HFFc6 (cell line): ENCODE measurements at places on chromosomes 3 and 15. TPM values are rescaled to one million over a fixed set of nuclear protein-coding genes. Genes with fewer than 3 reads are reported as not detected.

Gene CLRN1
- not detected in 2 replicates for total RNA-seq

DNA sequence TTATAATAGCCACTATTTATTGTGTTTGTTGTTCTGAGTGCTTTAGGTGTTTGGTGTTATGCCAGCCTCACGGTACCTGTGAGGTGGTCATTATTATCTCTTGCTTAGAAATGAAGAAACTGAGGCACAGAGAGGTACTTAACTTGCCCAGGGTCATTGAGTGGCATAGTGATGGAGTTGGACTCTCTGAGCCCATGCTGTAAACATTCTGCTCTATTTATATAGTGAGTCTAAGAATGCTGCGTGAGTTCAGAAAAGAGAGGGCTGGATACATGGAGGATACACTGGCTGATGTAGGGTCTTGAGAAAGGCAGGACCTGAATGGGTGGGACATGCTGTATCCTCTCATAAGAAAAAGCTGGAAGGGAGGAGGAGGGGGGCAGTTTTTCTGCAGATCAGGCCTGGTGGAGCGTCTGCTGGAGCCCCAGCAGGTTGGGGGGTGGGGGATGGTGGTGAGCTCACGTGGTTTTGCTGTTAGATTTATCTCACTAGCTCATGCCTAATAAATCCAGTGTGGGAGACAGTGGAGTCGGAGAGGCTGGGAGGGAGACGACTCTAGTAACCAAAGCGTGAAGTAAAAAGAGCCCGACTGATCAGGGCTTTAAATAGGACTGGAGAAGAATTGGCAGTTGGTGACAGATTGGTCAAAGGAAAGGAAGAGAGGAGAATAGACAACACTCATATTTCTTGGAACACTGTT is 16.0 kb downstream of the MED12L start:
- H3K27me3 ChIP-seq: peaks cover 26% of the 10 kb centered on the region
- H3K4me1 ChIP-seq: no peaks in the 10 kb centered on the region
- no peaks in the 10 kb centered on the region for H3K36me3 ChIP-seq
- no peak overlapping the region for H3K4me3 ChIP-seq
- DNase-seq: no peak

DNA sequence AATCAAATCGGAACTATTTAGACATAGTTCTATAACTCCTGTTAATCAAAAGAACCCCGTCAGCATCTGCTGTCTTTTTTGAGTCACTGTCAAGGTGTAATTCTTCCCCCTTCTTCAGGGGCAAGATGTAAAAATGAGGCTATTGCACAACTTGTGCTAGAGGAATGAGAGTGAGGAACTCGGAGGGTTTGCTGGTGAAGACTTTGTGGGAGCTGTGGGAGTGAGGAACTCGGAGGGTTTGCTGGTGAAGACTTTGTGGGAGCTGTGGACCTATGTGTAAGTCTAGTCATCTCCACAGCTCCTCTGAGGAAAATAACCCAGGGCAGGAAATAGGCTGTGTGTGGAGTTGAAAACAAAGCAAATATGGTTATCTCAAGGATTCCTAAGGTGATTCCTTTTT is 2.5 kb upstream of the CERS3 start:
- no peaks in the 10 kb centered on the region for H3K36me3 ChIP-seq
- H3K4me1 ChIP-seq: no peaks in the 10 kb centered on the region
- no peak overlapping the region for H3K27ac ChIP-seq
- peaks cover 4% of the 10 kb centered on the region for H3K27me3 ChIP-seq
- no peak overlapping the region for H3K4me3 ChIP-seq

Gene VPS13C
- total RNA-seq: 21.5 and 26.0 TPM in 2 replicates

Gene IL5RA
- not detected in 3 replicates for total RNA-seq

GRCh38 chr3:66795365-66795764 is 202.7 kb upstream of the KBTBD8 start:
- H3K27ac ChIP-seq: peak overlapping the region; percentile 52; the same call in 1 of the 2 replicates
- H3K36me3 ChIP-seq: no peaks in the 10 kb centered on the region
- no peak overlapping the region; the same call in 1 of the 2 replicates for H3K4me3 ChIP-seq
- H3K4me1 ChIP-seq: no peaks in the 10 kb centered on the region; the same call in 1 of the 2 replicates
- DNase-seq: no peak
- H3K27me3 ChIP-seq: peaks cover 4% of the 10 kb centered on the region

DNA sequence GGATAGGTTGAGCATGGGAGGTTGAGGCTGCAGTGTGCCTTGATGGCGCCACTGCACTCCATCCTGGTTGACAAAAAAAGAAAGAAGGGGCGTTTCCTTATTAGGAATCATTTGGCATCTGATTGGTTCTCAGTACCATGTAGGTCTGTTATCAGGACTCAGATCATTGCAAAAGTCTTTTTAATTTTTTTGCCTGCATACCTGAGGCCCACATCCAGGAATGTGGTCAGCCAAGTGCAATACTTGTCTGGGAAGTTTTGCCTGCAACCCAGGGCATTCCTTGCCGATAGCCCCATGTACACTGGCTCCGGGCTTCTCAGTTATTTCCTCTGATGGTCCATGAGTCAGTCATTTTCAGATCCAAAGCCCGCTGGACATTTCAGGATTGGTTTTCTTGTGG is 50.1 kb upstream of the CRTC3 start:
- H3K4me3 ChIP-seq: no peak overlapping the region
- peak overlapping the region; percentile 57; the same call in 1 of the 2 replicates for H3K27ac ChIP-seq
- peaks cover 48% of the 10 kb centered on the region for H3K36me3 ChIP-seq

Gene NCKIPSD
- 20.8 to 23.4 TPM (median 22.9 TPM) in 3 replicates for total RNA-seq

- no peak overlapping the region for H3K27ac ChIP-seq
- DNase-seq: peak; percentile 52
- no peaks in the 10 kb centered on the region; the same call in 1 of the 2 replicates for H3K27me3 ChIP-seq
- peaks cover 22% of the 10 kb centered on the region; the same call in 1 of the 2 replicates for H3K36me3 ChIP-seq
These were observed 53.7 kb downstream of the NMD3 start for GRCh38 chr3:161274691-161275298.

Gene SMCO1
- total RNA-seq: not detected in 3 replicates

Gene SLC6A1
- not detected in 3 replicates for total RNA-seq

GRCh38 chr3:19652336-19652735 is 281.7 kb downstream of the EFHB start:
- H3K27ac ChIP-seq: no peak overlapping the region
- no peaks in the 10 kb centered on the region for H3K4me1 ChIP-seq
- H3K4me3 ChIP-seq: no peak overlapping the region
- peaks cover 7% of the 10 kb centered on the region; the same call in 1 of the 2 replicates for H3K36me3 ChIP-seq
- peaks cover 2% of the 10 kb centered on the region; the same call in 1 of the 2 replicates for H3K27me3 ChIP-seq

DNA sequence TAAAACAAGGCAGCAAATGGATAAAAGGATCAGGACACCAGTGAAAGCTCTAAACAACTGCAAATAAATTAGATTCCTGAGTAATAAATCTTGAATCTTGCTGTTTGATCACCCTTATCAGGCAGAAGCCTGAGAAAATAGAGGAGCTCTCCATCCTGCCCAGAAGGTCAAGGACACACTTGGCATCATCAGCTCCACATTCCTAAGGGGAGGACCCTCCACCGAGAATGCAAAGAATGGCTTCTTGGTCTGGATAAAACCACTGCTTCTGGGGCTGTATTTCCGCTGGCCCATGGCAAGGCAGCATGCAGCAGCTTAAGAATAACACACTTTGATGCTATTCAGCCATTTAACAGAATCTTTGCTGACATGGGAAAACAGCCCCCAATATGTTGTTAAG is 108.9 kb upstream of the TSC22D2 start:
- DNase-seq: no peak
- H3K27ac ChIP-seq: no peak overlapping the region
- H3K4me1 ChIP-seq: peaks cover 90% of the 10 kb centered on the region
- no peak overlapping the region for H3K4me3 ChIP-seq
- no peaks in the 10 kb centered on the region for H3K27me3 ChIP-seq

Gene PLA2G4E
- not detected in 3 replicates for total RNA-seq

DNA sequence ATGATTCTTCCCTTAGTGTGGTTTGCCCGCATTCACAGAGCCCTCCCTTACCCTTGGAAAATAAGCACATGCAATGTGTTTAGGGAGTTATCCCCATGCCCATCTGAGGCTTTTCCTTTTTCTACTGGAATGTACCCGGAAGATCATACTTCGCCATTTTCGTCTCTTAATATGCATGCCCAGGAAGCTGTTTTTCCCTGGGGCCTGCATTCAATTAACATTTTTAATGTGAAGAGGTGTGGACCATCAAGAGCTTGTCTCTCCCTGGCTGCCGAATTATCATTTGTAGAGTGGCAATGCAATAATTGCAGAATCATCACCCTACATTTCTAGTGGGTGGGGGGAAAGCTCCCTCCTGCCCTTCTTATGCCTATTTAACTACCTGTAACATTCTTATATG is 976.3 kb downstream of the DIPK2A start:
- no peaks in the 10 kb centered on the region for H3K27me3 ChIP-seq
- no peaks in the 10 kb centered on the region for H3K36me3 ChIP-seq
- H3K4me1 ChIP-seq: no peaks in the 10 kb centered on the region
- no peak overlapping the region for H3K4me3 ChIP-seq

- DNase-seq: no peak
- H3K27me3 ChIP-seq: peaks cover 1% of the 10 kb centered on the region
- H3K27ac ChIP-seq: peak overlapping the region; percentile 93
- peaks cover 53% of the 10 kb centered on the region for H3K4me1 ChIP-seq
- H3K36me3 ChIP-seq: peaks cover 11% of the 10 kb centered on the region
These were observed 785 bp downstream of the MFSD1 start for GRCh38 chr3:158802409-158803268.

Gene SCAMP5
- 7.0 to 12.1 TPM (median 10.3 TPM) in 3 replicates for total RNA-seq

- H3K27me3 ChIP-seq: peaks cover 13% of the 10 kb centered on the region
- H3K4me1 ChIP-seq: no peaks in the 10 kb centered on the region
- no peak for DNase-seq
These were observed 12.3 kb downstream of the SPTBN5 start for GRCh38 chr15:41881550-41881919.

- peaks cover 12% of the 10 kb centered on the region for H3K4me1 ChIP-seq
- peak; percentile 56 for DNase-seq
- H3K27ac ChIP-seq: peak overlapping the region; percentile 34
- no peak overlapping the region for H3K4me3 ChIP-seq
- peaks cover 4% of the 10 kb centered on the region; the same call in 1 of the 2 replicates for H3K36me3 ChIP-seq
- no peaks in the 10 kb centered on the region for H3K27me3 ChIP-seq
These were observed 20.9 kb downstream of the RAD54L2 start for GRCh38 chr3:51559411-51559888.

DNA sequence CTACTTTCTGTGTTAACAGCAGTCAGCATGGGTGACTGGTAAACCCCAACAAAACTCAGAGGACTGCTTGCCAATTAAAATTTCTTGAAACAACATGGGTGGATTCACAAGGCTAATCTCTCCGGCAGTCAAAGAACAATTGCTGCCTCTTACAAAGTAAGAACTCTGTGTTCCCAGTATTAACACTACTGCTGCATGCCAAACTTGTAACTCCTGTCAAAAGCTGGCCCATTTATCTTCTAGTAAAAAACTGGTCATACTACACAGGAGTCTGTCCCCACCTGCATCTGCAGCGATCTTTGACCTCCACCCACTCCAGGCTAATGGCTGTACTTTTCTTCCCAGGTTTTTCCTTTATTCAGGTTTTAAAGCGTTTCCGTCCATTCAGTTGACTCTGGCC is 8.7 kb upstream of the ZNF589 start:
- peaks cover 7% of the 10 kb centered on the region; the same call in 1 of the 2 replicates for H3K27me3 ChIP-seq
- no peak for DNase-seq
- peaks cover 20% of the 10 kb centered on the region for H3K4me1 ChIP-seq
- H3K4me3 ChIP-seq: no peak overlapping the region; the same call in 1 of the 2 replicates
- no peaks in the 10 kb centered on the region for H3K36me3 ChIP-seq
- no peak overlapping the region for H3K27ac ChIP-seq

- H3K27ac ChIP-seq: no peak overlapping the region
- H3K27me3 ChIP-seq: no peaks in the 10 kb centered on the region; the same call in 1 of the 2 replicates
- DNase-seq: no peak
- H3K4me3 ChIP-seq: no peak overlapping the region
- no peaks in the 10 kb centered on the region for H3K4me1 ChIP-seq
These were observed 74.8 kb upstream of the P2RY1 start for GRCh38 chr3:152760024-152760563.

Gene TRPM7
- 21.8 to 24.5 TPM (median 23.7 TPM) in 3 replicates for total RNA-seq

Gene ZNF501
- 1.0 to 1.5 TPM (median 1.3 TPM) in 3 replicates for total RNA-seq

- H3K4me3 ChIP-seq: no peak overlapping the region
- DNase-seq: peak; percentile 36
- H3K36me3 ChIP-seq: peaks cover 18% of the 10 kb centered on the region
- no peaks in the 10 kb centered on the region for H3K27me3 ChIP-seq
- H3K27ac ChIP-seq: peak overlapping the region; percentile 41; the same call in 1 of the 2 replicates
These were observed 33.7 kb downstream of the ARMC8 start for GRCh38 chr3:138220788-138221187.

GRCh38 chr3:187799942-187800641 is 54.8 kb upstream of the BCL6 start:
- no peak for DNase-seq
- H3K4me3 ChIP-seq: no peak overlapping the region
- peaks cover 2% of the 10 kb centered on the region for H3K27me3 ChIP-seq
- H3K4me1 ChIP-seq: no peaks in the 10 kb centered on the region

Gene NR1I2
- total RNA-seq: not detected in 3 replicates

Gene C3orf22
- not detected in 3 replicates for total RNA-seq

GRCh38 chr15:69525543-69525942 is 72.9 kb downstream of the RPLP1 start:
- H3K27ac ChIP-seq: no peak overlapping the region
- no peak overlapping the region for H3K4me3 ChIP-seq
- H3K4me1 ChIP-seq: no peaks in the 10 kb centered on the region

DNA sequence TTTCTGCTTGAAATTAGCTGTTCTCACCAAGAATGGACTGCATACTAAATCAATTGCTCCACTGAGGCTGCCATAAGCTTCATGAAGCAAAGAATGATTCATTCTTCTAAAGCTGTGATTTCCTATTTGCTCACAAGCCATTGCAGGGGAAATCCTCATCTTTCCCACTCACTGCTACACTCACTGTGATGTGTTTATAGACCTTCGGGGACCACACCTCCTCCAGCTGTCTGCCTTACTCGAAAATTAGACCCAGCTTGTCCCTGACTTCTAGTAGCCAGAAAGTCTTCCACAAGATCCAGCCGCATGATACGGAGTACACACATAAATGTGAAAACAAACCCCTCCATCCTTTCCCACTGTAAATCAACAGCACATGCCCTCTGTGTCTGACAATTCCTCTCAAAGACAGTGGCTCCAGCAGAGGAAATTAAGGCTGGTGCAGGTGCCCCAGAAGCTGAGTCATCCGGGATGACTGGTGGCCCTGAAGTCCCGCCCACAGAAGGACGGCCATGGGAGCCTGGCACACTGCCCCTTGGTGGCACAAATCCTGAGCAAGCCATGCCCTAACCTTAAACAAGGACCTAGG is 172.0 kb downstream of the STT3B start:
- peak overlapping the region; percentile 32 for H3K27ac ChIP-seq
- peaks cover 2% of the 10 kb centered on the region; the same call in 1 of the 2 replicates for H3K27me3 ChIP-seq
- peak overlapping the region; percentile 18 for H3K4me3 ChIP-seq
- peak; percentile 43 for DNase-seq
- H3K36me3 ChIP-seq: no peaks in the 10 kb centered on the region
- peaks cover 21% of the 10 kb centered on the region for H3K4me1 ChIP-seq

DNA sequence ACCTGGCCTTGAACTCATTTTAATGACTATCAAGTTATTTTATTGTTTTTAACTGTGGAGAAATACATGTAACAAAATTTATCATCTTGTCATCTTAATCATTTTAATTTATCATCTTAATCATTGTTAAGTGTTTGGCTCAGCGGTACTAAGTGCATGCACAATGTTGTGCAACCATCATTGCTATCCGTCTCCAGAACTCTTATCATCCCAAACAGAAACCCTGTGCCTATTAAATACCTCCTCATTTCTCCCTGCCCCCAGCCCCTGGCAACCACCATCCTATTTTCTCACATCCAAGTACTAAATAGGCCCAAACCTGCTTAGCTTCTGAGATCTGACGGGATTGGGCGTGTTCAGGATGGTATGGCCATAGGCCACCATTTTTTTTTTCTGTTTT is 51.5 kb upstream of the UBP1 start:
- H3K4me3 ChIP-seq: no peak overlapping the region
- no peaks in the 10 kb centered on the region for H3K4me1 ChIP-seq
- no peaks in the 10 kb centered on the region for H3K36me3 ChIP-seq
- H3K27me3 ChIP-seq: no peaks in the 10 kb centered on the region; the same call in 1 of the 2 replicates
- no peak for DNase-seq

Gene CACNA2D3
- total RNA-seq: 0.24 to 0.48 TPM in 2 of 3 replicates, not detected in the other

- H3K36me3 ChIP-seq: peaks cover 5% of the 10 kb centered on the region
- H3K4me3 ChIP-seq: no peak overlapping the region
- no peaks in the 10 kb centered on the region; the same call in 1 of the 2 replicates for H3K27me3 ChIP-seq
- H3K4me1 ChIP-seq: peaks cover 14% of the 10 kb centered on the region
- DNase-seq: no peak
These were observed 13.1 kb downstream of the MME start for GRCh38 chr3:155093261-155093660.

Gene ROPN1
- total RNA-seq: not detected in 3 replicates
